Activated CD8-positive, alpha-beta memory T cell treated with anti-CD3 and anti-CD28 coated beads for 36 hours (primary cell): ENCODE measurements at places on chromosomes 12 and 14. TPM values are rescaled to one million over a fixed set of nuclear protein-coding genes. Genes with fewer than 3 reads are reported as not detected.

SLC6A15 gene
- not detected for total RNA-seq

PLD4 gene
- not detected for total RNA-seq

SLC5A8 gene
- total RNA-seq, result not detected

SCN8A gene
- 1.3 TPM for total RNA-seq
